Stimulated activated CD4-positive, alpha-beta T cell treated with anti-CD3 and anti-CD28 coated beads, Interleukin-4, amount 100 ng/mL, for 24 hours (primary cell): ENCODE measurements at places on chromosomes 16 and 17.

DNA sequence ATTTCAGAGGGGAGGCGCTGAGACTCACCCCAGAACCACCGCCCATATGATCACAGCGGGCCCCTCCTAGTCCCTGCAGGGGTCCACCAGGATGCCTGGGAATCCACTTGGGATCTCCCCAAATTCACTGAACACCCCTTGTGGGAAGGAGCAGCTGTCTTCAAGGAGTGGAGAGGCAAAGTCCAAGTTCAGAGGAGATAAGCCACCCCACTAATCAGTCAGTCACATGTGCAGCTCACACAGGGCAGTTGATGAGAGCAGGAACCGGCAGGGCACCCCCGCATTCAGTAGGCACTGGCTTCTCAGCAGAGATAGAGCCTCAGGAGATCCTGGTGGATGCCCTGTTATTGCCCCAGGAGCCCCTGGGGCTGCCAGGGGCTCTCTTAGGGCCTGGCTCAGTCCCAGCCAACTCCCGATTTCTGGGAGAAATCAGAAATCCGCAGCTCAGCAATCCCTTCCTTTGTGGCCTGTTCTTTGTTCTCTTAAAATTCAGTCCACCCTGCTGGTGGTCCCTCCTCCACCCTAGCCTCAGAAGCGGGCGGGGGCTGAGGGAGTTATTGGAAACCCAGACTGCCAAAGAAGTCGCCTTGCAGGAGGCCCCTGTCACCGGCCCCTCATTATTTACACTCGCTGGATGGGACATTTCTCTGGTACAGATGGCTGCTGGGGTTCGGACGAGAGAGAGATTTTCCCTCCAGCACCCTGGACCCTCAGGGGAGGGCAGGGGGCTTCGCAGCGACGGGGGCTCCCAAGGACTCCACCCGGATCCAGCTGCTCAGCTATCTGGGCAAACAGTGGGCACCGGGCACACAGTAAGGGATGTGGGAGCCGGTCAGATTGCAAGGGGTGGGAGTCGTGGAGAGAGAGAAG is 1.8 kb downstream of the CDC42EP4 start:
- DNase-seq = no peak

DNA sequence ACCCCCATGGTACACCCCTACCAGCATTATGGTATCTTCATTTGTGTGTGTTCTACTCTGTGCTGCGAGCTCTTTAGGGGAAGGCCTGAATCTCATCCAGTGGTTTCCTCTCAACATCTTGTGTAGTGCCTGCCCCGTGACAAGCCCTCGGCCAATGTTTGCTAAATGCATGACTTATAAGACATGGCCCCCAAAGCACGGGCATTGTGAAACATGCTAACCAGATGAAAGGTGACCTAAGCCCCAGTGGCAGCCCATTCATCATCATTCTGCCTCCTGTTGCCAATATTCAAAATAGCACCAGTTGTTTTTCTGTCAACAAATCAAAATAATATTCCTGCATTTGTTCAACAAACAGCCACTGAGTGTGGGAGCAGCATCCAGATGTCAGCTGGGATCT is 108.8 kb upstream of the HSBP1 start:
- no peak for DNase-seq

DNA sequence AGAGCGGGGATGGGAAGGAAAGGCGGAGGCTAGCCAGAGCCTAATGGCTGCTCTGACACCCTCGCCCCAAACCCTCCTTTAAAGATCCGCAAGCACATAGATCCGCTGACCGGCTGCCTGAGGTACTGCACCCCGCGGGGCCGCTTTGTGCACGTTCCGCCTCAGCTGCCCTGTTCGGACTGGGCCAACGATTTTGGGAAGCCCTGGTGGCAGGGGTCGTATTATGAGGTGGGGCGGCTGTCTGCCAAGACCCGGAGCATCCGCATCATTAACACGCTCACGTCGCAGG is 663 bp downstream of the CYB5D1 start:
- peak; percentile 57 for DNase-seq

- no peak for DNase-seq
Measured at GRCh38 chr16:54086791-54087190, 199.8 kb downstream of the IRX3 start.

- DNase-seq = no peak
Measured at GRCh38 chr17:42092939-42093338, 5.3 kb downstream of the ZNF385C start.

- DNase-seq = no peak
Measured at GRCh38 chr16:64977206-64977920, 144.5 kb downstream of the CDH11 start.

DNA sequence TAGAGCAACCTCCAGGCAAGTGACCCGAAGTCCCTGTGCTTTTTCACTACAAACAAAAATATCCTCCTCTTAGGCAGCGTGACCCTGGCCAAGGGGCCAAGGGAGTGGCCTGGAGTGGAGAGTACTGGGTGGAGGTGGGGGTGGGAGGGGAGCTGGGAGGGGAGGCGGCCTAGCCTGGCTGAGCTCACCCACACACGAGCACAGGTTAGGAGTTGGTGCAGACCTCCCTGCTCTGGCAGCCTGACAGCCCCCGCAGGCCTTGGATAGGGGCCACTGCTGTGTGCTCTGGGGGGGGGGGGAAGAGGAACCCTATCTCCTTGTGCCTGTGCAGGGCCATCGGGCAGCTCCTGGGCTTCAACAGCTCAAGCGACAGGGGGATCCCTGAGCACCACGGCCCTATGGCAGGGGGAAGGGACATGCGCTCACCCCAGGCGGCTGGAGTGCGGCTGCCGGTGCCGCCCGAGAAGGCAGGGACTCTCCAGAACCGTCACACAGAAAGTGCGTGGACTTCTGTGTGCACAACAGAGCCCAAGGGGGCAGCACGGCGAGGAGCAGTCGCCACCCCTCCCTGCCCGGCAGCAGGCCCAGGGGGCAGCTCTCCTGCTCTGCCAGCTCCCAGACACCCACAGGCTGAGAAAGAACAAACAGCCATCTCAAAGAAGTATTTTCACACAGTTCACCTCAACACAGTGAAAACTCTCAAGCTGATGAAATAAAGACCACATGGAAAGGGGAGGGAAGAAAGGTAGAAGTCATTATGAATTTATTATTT is 13.3 kb downstream of the SLC16A3 start:
- no peak for DNase-seq

DNA sequence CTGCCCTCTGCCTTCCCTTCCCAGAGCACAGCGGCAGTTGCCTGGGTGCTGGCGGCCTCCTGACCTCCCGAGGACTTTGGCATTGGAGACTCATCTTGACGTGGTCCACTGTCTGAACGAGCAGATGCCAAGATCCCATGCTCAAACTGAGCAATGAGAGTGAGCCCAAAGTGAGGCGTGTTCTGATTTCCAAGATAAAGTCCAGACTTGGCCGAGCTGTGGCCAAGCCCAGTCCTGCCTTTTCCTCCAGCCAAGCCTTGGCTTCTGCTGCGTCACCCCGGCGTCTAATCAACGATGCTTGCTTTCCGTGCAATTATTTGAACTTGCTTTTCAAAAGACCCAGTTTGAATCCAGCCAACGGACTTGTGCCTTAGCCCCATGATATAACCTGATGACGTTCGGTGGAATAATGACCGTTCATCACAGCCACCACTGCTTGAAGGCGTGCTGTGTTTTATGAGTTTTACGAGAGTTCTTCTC is 179.2 kb downstream of the IRF8 start:
- no peak for DNase-seq

GRCh38 chr16:25563700-25564099 is 128.1 kb upstream of the HS3ST4 start:
- DNase-seq = no peak

GRCh38 chr16:80527297-80527696 is 13.5 kb upstream of the DYNLRB2 start:
- DNase-seq = peak; percentile 64

DNA sequence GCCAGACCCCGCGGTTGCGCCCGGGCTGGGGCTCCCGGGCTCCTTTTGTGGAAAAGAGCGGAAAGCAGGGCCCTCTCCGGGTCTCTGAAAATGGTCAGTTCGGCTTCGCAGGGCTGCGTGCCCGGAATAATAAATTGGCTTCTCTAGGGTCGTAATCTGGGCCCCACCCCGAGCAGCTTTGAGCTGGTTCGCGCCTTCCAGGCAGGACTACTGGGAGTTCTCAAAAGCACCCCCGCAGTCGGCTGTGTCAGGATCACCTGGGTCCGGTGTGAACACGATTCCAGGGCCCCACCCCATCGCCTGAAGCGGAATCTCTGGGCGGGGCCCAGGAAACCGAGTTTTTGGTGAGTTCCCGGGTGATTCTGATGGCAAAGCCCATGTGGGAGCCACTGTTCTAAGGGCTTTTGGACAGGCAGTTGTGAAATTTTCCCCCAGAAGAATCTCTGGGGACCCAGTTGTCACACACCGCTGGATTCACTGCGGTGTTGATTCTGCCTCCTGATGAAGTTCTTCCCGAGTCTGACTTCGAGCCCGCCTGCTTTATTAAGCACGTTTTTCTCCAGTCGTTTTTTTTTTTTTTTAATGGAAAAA is 77.0 kb downstream of the MRC2 start:
- no peak for DNase-seq

- DNase-seq = peak; percentile 49
Measured at GRCh38 chr17:78131172-78132083, 857 bp downstream of the TMC8 start.

DNA sequence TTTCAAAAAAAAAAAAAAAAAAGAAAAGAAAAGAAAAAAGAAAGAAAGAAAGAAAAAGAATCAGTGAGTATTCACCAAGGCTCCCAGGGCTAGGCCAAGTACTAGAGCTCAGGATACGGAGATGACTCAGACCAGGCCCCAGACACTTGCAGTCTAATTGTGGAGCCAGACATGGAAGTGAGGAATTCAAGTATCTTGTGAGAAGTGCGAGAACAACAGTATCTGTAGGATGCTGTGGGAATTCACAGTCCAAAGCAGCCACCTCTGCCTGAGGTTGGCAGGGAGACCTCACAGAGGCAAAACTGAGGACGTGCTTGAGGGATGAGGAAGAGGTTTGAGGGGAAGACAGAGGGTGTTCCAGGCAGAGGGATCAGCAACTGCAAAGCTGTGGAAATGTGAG is 14.0 kb upstream of the ALDOA start:
- no peak for DNase-seq

DNA sequence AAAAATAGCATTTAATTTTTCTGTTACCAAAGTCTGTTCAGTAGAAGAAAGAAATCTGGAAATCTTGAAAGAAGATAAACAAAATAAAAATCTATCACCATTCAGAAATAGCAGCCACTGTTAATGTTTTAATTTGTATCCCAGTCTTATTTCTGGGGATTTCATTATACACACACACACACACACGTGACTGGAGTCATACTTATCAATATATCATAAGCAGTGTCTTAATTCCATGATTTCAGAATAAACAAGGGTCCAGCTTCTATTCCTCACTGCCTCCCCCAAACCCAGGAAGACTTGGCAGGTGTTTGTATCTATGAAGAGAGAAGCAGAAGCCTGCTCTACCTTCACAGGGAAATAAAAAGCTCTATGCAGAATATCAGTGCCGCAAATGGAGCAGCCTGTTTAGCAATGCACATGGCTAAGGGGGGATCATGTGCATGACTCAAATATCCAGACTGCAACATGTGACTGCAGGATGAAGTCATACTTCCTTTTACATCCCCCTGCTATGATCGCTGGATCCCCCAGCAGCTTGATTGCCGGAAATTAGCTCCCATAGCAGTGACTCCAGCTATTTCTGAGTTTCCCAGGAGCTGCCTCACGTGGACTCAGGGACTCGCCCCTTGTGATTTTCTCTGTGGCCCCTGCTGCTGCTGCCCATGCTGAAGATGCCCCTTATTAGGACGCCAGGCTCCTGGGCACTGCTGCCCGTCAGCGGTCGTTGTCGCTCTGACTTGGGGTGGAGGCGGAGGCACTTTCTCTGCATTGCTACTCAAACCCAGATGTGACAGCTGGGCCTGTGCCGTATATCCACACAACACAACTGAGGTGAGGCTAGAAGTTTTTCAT is 341.0 kb downstream of the CPPED1 start:
- DNase-seq = no peak

GRCh38 chr17:51152766-51153209 is 571 bp upstream of the NME1 start:
- DNase-seq = no peak
